ENCODE measurements at places on chromosomes 5 and 9. TPM values are rescaled to one million over a fixed set of nuclear protein-coding genes. Genes with fewer than 3 reads are reported as not detected.

The GABRB2 gene
- 0.29 TPM for total RNA-seq

The HMHB1 gene
- total RNA-seq = not detected

The OR2V1 gene
- not detected for total RNA-seq

The UBLCP1 gene
- 40.3 TPM for total RNA-seq

The HMCN2 gene
- total RNA-seq = not detected

The GFPT2 gene
- total RNA-seq = 0.39 TPM

The LHX2 gene
- not detected for total RNA-seq

The IFNK gene
- not detected for total RNA-seq

The SLC6A19 gene
- total RNA-seq = not detected

The IL3 gene
- total RNA-seq = not detected

Measured in activated B cell treated with CpG ODN at 0.5 μM for 24 hours (primary cell).